ENCODE measurements at places on chromosomes 7 and 10.

GRCh38 chr10:62548686-62549085 lies 174.5 kb downstream of the ZNF365 start:
- H3K4me3 ChIP-seq, result no peak overlapping the region
- no peaks in the 10 kb centered on the region for H3K4me1 ChIP-seq
- no peaks in the 10 kb centered on the region for H3K36me3 ChIP-seq
- H3K27ac ChIP-seq, result no peak overlapping the region
- DNase-seq, result no peak

DNA sequence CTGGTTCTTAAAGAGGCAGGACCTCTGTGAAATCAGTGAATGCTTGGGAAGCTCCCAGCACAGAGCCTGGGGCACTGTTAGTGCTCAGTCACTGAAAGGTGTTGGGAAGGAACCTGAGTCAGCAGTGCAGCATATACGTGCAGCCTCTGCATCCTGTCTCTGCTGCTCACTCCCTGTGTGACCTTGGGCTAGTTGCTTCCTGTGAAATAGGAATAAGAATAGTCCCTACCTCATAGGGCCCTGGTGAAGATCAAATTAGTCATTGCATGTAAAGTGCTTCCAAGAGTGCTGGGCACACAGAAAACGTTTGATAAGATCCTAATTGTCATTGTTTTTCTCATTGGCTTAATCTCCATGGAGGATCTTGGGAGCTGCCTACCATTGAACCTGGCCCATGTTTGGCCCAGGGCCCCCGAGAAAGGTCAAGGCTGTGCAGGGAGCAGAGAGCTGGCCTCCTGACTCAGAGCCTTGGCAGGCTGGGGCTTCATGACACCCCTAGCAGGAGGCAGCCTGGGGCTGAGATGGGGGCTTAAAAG lies 73.3 kb upstream of the COL13A1 start:
- H3K36me3 ChIP-seq, result no peaks in the 10 kb centered on the region
- H3K27me3 ChIP-seq, result no peaks in the 10 kb centered on the region
- peaks cover 34% of the 10 kb centered on the region for H3K4me1 ChIP-seq
- DNase-seq, result no peak
- H3K4me3 ChIP-seq, result no peak overlapping the region

DNA sequence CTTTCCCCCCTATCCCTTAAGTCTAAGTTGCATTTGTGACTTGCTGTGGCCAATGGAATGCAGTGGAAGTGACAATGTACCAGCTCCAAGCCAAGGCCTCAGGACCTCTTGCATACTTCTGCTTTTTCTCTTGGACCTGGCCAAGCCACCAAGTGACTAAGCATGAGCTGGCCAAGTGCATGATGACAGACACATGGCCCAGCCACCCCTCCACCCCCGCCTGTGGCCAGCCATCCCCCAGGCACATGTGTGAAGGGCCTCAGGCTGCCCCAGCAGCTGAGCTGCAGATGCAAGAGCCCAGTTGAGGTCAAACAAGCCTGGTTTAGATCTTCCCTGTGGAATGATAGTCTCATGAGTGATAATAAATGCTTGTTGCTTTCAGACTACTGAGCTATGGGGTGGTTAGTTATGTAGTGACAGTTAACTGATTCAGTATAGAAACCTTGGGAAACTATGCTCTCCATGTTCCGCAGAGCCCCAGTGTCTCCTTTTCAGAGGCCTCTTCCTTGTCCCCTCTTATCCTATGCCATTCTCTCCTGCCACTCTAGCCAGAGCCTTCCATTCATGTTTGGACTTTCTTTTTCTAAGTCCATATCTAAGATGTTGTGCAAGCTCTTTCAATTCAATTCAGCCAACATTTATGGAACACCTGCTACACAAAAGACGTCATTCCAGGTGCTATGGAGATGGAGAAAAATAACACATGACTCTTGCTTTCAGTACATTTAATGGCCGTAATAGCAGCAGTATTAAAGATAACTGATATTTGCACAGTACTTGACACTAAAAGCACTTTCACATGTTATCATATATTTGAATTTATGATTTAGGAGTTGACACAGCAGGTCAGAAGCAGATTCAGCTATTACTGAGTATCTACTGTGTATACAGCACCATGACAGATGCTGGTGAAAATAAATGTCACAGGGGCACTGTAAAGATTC lies 55.5 kb upstream of the LOXL4 start:
- H3K27me3 ChIP-seq, result no peaks in the 10 kb centered on the region
- no peak overlapping the region for H3K4me3 ChIP-seq
- peaks cover 11% of the 10 kb centered on the region for H3K4me1 ChIP-seq
- no peaks in the 10 kb centered on the region for H3K36me3 ChIP-seq

GRCh38 chr10:109835257-109835656 lies 88.1 kb downstream of the XPNPEP1 start:
- no peak overlapping the region for H3K4me3 ChIP-seq
- H3K27me3 ChIP-seq, result no peaks in the 10 kb centered on the region
- DNase-seq, result no peak
- H3K27ac ChIP-seq, result no peak overlapping the region
- peaks cover under 1% of the 10 kb centered on the region for H3K4me1 ChIP-seq
- no peaks in the 10 kb centered on the region for H3K36me3 ChIP-seq

GRCh38 chr10:89314676-89315075 lies 12.8 kb downstream of the IFIT2 start:
- H3K4me3 ChIP-seq, result no peak overlapping the region
- no peaks in the 10 kb centered on the region for H3K27me3 ChIP-seq
- no peaks in the 10 kb centered on the region for H3K4me1 ChIP-seq
- H3K27ac ChIP-seq, result no peak overlapping the region
- DNase-seq, result no peak

DNA sequence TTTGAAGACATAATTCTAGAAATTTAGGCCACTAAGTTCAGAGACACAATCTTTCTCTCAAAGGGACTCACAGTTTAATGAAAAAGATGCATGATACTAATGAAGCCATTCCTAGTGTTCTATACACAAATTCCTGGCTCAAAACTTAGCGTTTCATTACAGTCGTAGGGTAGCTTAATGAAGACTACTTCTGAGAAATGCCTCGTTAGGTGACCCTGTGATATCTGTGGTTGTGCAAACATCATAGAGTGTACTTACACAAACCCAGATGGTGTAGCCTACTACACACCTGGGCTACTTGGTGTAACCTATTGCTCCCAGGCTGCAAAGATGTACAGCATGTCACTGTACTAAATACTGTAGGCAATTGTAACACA lies 488 bp upstream of the CHCHD3 start:
- DNase-seq, result no peak
- no peaks in the 10 kb centered on the region for H3K36me3 ChIP-seq
- H3K27ac ChIP-seq, result no peak overlapping the region
- no peaks in the 10 kb centered on the region for H3K27me3 ChIP-seq
- H3K4me1 ChIP-seq, result peaks cover 8% of the 10 kb centered on the region

- DNase-seq, result no peak
- H3K4me1 ChIP-seq, result peaks cover 42% of the 10 kb centered on the region
- H3K27me3 ChIP-seq, result no peaks in the 10 kb centered on the region
- no peak overlapping the region for H3K27ac ChIP-seq
These were observed 333.8 kb downstream of the CXCL12 start for GRCh38 chr10:44051091-44051490.

DNA sequence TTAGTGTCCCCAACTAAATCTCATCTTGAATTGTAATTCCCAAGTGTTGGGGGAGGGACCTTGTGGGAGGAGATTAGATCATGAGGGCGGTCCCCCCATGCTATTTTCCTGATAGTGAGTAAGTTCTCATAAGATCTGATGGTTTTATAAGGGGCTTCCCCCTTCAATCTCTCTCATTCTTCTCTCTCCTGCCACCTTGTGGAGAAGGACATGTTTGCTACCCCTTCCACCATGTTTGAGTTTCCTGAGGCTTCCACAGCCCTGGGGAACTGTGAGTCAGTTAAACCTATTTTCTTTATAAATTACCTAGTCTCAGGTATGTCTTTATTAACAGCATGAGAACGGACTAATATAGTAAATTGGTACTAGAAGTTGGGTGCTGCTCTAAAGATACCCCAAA lies 365.6 kb downstream of the ANKRD7 start:
- no peaks in the 10 kb centered on the region for H3K4me1 ChIP-seq
- H3K27ac ChIP-seq, result no peak overlapping the region
- H3K36me3 ChIP-seq, result no peaks in the 10 kb centered on the region
- DNase-seq, result no peak
- H3K4me3 ChIP-seq, result no peak overlapping the region

DNA sequence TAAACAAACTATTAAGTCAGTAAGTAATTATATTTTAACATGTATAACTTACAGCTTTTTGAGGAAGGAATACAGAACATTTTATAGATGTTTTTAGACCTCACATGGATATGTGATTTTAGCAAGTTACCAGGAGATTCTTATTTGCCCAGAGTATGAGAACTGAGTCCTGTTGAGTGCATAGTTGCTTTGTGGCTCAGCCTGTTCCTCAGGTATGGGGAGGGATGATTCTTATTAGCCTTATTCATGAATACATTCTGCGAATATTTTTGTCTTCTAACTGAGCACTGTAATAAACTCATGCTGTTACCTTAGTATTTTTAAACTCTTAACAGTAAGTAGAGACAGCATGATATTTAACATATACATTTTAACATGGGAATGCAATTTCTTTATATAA lies 17.9 kb downstream of the BTAF1 start:
- peaks cover 13% of the 10 kb centered on the region for H3K36me3 ChIP-seq
- no peaks in the 10 kb centered on the region for H3K4me1 ChIP-seq
- no peak for DNase-seq
- H3K27ac ChIP-seq, result no peak overlapping the region
- H3K27me3 ChIP-seq, result no peaks in the 10 kb centered on the region

- no peak for DNase-seq
- no peaks in the 10 kb centered on the region for H3K27me3 ChIP-seq
- H3K27ac ChIP-seq, result no peak overlapping the region
- H3K4me1 ChIP-seq, result no peaks in the 10 kb centered on the region
- no peaks in the 10 kb centered on the region for H3K36me3 ChIP-seq
These were observed 26.8 kb upstream of the ZNF746 start for GRCh38 chr7:149524394-149524793.

DNA sequence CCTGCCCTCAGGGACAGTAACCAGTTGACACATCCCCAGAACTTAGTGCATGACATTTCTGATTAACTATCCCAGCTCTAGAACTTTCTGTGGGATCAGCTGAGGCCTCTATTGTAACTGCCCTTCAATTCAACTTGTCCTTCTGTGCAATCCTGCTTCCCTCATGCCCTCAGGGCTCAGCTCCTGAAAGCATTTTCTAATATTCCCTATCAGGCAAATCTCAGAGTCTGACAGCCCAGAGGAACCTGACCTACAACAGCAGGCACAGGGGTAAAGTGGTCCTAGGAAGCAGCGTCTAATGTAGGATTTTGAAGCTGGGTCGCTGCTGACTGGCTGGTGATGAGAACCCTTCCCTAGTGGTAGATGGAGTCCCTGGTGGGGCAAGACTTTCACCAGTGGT lies 13.6 kb upstream of the STN1 start:
- H3K27ac ChIP-seq, result no peak overlapping the region
- no peaks in the 10 kb centered on the region for H3K36me3 ChIP-seq
- H3K27me3 ChIP-seq, result no peaks in the 10 kb centered on the region
- no peaks in the 10 kb centered on the region for H3K4me1 ChIP-seq
- H3K4me3 ChIP-seq, result no peak overlapping the region
- no peak for DNase-seq

DNA sequence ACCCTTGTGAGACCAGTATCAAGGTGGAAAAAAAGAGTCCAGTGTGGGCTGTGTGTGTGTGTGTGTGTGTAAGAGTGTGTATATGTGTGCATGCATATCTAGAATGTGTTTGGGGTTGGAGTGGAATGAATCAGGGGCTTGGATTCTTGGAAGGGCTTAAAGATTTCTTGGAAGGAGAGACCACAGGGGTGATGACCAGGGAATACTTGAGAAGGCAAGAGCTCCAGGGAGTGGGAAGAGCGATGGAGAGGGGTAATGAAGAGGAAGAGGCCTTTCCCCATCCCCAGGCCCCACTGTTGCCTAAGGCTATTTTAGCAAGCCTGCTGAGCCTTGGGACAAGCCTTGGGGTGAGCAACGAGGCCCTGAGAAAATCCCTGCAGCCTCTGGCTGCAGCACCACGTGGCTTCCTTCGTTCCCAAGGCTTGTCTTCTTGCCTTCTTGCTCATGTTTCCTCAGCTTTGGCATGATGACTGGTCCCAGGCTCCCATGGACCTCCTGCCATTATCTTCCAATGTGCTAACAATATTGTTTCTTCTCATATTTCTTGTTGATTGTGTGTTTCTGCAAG lies 663.4 kb downstream of the INHBA start:
- H3K4me1 ChIP-seq, result no peaks in the 10 kb centered on the region
- no peaks in the 10 kb centered on the region for H3K27me3 ChIP-seq
- H3K36me3 ChIP-seq, result no peaks in the 10 kb centered on the region
- no peak for DNase-seq
- no peak overlapping the region for H3K4me3 ChIP-seq

DNA sequence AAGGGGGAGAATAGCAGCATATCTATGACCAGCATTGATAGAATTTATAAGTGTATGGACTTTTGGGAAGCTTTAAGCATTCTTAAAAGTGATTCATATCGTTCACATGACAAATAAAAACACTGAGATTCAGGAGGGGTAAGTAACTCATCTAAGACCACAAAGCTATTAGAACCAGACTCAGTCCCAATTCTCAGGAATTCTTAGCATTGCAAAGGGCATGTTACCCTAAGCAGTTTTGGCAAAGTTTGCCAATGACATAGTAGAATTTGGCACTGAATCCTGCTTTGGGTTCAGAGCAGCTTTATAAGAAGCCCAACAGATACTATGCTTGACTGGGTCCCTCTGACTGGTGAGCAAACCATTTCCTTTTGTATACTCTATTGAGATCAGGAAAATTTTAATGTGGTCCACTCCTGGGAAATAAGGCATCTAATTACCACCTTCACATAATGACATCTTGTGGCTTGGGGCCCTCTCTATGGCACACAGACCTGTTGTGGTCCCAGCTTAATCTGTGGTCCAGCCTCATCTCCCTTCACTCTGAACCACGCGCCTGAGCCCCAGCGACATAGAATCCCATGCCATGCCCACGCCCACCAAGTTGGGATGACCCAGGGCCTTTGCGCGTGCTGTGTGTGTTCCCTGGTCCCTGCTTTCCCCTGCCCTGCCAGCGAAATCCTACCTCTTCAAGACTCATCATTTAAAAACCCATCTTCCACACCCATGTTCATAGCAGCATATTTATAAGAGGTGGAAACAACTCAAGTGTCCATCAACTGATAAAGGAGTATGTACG lies 37.5 kb upstream of the DOCK1 start:
- DNase-seq, result no peak
- no peak overlapping the region for H3K4me3 ChIP-seq
- no peak overlapping the region for H3K27ac ChIP-seq
- H3K27me3 ChIP-seq, result no peaks in the 10 kb centered on the region

Measured in thoracic aorta (tissue), 2 donors.